Urothelium cell line (cell line): ENCODE measurements at places on chromosomes 12 and 14.

DNA sequence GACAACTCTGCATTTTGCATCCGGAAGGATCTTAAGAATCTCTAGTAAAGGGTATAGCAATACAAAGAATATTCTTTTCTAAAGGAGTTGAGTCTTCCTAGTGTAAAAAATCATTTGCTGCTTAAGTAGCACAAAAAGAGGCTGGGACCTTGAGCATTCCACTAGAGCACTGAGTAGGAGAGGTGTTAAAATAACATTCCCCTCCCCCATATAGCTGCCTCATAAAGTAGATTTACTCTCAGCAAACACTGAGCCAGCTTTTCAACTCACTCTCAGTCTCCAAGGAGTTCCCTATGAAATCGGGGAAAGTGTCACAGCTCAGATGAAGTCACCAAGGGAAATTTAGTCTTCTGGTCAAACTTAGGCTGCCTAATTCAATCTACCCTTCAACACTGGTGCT lies 592.7 kb downstream of the ETNK1 start:
- no peak for DNase-seq

- DNase-seq = no peak
Measured at GRCh38 chr12:98594050-98594835, 757 bp downstream of the SLC25A3 start.

GRCh38 chr12:58765653-58766512 lies 154.4 kb downstream of the LRIG3 start:
- no peak for DNase-seq

DNA sequence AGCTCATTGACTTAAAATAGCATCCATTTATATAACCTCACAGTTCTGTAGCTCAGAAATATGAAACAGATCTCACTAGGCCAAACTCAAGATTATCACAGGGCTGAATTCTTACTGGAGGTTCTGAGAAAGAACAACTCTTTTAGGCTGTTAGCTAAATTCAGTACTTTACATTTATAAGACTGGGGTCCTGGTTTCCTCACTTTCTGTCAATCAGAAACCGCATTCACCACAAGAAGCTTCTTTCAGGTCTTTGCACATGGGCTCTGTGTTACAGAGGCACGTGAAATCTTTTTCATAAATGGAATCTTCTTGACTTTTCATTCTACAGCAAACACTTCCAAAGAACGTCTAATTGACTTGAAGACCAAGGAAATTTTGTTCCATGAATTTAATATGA lies 876.3 kb upstream of the FOXG1 start:
- no peak for DNase-seq

- peak; percentile 77 for DNase-seq
Measured at GRCh38 chr14:104677512-104678332, 11.7 kb upstream of the INF2 start.

- DNase-seq = peak; percentile 42
Measured at GRCh38 chr12:6606331-6607131, 648 bp downstream of the CHD4 start.

DNA sequence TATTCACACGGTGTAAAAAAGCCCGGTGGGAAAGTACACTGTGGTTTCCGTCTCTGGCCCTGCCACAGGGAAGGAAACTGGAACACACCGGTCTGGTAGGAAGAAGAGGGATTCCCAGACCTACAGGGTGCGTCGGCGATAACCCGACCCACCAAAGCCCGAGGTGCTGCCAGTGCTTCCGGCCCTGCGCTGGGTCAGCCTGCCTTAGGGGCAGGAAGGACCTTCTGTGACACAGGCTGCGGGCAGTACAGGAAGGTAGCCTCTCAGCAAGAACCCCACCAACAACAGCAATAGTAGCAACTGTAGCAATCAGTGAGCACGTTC lies 169.5 kb upstream of the FKBP4 start:
- no peak for DNase-seq

GRCh38 chr12:70354787-70355186 lies 11.3 kb upstream of the KCNMB4 start:
- no peak for DNase-seq

DNA sequence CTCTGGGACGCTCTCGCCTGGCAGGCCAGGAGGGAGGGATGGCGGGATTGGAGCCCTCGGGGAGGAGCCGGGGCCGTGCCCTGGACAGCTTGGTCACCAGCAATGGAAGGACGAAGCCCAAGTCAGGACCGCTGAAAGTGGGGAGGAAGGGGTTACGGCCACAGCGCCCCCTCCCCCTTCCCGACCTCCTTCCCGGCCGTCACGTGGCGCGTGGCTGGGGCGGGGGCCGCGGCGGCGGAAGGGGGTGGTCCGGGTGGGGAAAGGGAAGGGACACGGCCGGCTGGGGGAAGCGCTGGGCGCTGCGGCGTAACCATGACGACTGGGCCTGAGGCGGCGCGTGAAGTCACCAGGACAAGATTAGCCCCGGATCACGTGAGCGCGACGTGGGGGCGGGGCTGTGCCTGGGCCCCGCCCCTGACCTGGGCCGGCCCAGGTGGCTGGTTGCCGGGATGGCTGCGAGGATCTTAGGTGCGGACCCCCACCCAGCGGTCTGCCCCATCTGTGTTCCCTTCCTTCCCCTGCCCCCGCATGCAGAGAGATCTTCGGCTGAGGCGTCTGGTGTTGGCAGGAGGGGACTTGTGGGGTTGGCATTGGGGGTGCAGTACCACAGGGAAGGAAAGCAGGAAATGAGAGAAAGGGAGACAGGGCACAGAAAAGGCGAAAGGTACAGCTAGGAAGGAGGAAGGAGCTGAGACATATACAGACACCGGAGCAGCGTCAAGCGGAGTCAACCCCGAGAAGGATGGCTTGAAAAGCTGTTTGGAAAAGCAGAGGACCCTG lies 6.2 kb downstream of the MAP3K12 start:
- peak; percentile 94 for DNase-seq

- DNase-seq = no peak
Measured at GRCh38 chr12:56991319-56992246, 14.8 kb downstream of the ZBTB39 start.

- DNase-seq = no peak
Measured at GRCh38 chr12:93145086-93145485, 216.0 kb upstream of the EEA1 start.

DNA sequence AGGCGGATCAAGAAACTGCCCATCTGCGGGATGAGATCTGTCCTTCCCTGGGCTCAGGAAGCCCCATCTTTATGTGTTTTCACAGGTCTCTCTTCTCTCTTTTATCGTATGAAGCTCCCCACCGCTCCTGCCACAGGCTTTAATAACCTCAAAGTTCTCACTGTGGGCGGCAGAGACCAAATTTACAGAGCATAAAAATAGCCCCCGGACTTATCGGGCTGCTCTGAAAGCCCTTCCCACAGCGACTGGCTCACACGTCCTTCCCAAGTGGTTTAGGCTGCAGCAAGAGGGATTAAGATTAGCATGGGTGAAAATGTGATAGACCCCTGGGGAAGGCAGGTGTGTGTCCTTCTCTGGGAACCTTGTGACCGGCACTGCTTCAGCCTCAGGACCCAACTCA lies 47.8 kb downstream of the TESC start:
- DNase-seq = no peak

DNA sequence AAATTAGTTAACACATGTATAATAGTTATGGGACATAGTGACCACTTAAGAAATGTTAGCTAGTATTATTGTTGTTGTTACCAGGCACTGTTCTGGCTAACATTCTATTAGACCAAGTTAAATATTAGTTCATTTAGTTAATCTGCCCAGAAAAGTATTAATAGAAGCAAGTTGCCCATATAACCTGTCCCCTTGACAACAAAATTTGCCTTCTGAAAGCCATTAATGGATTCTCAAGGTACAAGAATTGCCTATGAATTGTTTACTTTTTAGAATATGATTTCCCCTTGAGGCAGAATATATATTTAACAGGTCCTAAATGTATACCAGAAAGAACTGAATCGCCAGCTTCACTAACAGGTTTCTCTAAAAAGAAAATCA lies 167.3 kb upstream of the TMCC3 start:
- DNase-seq = no peak

DNA sequence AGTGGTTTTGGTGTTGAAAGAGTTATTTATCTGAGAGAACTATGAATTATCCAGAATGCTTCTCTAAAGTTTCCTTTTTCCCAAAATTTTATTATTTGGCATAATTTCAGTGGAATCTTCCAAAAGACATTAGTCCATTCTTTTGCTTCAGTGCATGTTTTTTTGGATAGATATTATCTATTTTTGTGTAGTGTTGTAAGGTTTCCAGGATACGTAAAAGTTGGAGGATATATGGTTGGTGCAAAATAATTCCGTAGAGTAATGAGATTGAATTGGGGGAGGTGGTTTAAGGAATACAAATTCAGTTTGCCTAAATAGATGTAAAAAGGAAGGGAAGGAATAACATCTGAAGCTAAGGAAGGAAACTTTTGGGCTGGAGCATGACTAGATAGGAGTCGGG lies 186.6 kb downstream of the RGS6 start:
- DNase-seq = no peak

DNA sequence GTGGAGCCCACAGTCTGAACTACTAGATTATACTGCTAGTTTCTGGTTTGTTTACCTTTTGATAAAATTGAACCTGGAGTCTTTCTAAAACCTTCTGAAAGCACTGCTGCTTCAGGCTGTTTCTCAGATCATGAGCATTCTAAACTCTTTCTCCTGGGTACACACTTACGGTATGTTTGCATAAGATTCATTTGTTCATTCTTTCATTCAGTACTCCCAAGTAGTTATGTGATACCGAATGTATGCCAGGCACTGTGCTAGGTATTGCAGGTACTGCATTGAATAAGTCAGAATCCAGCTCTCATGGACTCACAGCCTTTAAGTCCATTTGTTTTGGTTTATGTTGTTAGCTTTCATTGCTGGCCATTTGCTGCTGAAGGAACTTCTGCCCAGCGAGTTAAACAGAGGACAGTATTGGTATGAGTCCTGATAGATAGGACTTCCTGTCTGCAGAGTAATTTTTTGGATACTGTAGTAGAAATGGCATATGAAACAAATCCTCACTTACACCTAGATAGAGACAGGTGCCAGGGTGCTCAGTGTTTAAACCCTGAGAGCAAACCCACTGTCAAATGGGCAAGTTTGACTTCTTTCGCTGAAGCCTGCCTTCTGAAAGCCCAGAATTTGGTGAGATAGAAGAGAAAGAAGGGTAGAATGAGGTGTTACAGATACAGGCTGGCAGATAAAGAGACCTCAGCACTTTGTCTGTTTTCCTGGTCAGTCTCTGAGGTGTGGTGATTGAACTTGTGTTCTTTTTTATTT lies 2.1 kb downstream of the SUSD6 start:
- no peak for DNase-seq

- no peak for DNase-seq
Measured at GRCh38 chr14:34075042-34075744, 124.3 kb upstream of the EGLN3 start.

- DNase-seq = no peak
Measured at GRCh38 chr12:90979951-90980350, 24.8 kb downstream of the EPYC start.

- no peak for DNase-seq
Measured at GRCh38 chr14:96212140-96212539, 7.5 kb downstream of the BDKRB2 start.

DNA sequence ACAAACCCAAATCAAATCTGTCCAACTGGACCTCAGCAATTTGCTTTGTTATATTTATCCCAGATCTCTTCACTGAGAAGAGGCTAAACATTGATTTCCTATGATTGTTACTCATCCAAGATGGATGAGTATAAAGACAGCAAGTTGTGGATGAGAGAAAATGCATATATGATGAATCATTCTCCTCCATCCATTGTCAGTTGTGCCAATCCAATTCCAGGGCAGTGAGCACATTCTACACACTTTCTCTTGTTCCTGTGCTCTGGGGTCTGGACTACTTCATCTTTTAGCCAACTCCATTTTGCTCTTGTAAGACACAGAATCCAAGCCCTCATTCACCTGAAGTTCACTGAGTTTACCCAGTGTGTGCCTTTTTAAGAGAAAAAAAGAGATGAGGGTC lies 105.7 kb downstream of the GCH1 start:
- DNase-seq = peak; percentile 71

- DNase-seq = no peak
Measured at GRCh38 chr12:110670161-110670701, 18.7 kb downstream of the HVCN1 start.

- DNase-seq = no peak
Measured at GRCh38 chr14:67490196-67490595, 1.7 kb upstream of the TMEM229B start.

GRCh38 chr12:89041078-89041477 lies 311.2 kb downstream of the DUSP6 start:
- no peak for DNase-seq

DNA sequence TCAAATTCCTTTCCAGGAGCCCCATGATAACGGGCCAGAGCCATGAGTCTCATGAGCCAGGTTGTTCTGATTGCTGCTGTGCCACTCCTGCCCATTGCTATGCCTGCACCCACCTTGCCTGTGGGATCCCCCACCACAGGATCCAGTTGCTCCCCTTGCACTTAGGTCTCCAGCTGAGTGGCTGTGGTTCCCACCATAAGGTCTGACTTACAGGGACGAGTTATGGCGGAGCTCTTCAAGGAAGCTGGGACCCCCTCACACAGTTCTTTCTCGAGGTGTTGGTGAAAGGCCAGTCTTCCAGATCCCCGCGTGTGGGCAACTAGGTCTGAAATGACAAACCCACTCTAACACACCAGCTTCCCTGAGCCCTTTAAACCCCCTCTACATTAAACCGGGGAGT lies 111.9 kb upstream of the C14orf180 start:
- DNase-seq = no peak

DNA sequence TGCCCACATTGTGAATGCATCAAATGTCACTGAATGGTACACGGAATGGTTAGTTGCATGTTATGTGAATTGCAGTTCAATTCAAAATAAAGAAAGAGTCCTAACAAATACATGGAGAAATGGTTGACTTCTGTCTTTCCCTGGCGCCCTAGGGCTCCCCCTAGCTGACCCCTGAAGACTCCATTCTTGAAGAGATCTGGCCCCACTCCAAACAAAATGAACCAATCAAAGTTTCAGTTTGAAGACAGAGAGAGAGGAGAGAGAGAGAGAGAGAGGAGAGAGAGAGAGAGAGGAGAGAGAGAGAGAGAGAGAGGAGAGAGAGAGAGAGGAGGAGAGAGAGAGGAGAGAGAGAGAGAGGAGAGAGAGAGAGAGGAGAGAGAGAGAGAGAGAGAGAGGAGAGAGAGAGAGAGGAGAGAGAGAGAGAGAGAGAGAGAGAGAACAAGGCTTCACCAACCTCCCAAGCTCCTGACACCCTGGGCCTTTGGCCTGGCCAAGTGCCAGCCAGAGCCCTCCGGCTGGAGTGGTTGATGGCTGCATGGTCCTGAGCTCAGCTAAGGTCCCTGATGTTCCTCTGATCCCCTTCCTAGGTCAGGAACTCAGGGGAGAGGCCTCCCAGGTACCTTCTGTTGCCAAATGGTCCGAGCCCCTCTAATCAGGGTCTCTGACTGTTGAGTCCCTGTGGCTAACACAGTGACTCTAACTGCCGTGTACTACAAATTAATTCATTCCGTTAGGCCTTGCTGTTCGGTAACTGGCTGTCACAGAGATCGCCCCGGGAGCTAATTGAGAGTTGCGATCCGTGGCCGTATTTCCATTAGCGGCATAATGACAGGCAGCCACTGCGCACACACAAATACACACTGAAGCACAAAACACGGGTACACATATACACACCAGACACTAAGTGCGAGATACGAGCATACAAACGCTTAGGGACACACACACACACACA lies 188.8 kb downstream of the ESRRB start:
- no peak for DNase-seq
